CD4-positive, alpha-beta memory T cell (primary cell): ENCODE measurements at places on chromosomes 7 and 10.
A peak's percentile ranks its signal among the peaks of the same experiment; 100 is the strongest.

DNA sequence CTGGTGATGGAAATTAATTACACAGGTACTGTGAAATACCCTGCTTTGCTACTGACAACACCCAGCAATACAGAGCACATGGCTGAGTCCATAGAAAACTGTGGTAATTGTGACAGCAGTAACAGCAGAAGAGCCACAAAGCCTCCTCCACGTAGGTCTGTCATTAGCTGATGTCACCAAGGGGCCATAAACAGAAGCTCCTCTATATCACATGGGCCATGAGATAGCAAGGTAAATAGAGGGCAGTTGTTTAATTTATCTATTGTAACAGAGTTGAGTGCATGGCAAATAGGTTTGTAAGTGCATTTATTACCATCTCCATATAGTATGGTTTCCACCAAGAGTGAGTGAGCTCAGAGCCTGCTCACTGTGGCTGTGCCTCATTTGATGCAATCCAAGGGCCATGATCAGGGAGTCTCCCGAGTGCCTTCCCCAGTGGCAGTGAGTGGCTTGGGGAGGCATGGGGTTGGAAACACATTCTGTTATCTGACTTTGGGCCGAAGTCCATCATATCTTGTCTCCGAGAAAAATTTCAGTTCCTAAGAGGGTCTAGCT lies 281.2 kb downstream of the SKAP2 start:
- no peak overlapping the region for H3K27ac ChIP-seq
- no peak overlapping the region for H3K4me3 ChIP-seq
- no peaks in the 10 kb centered on the region for H3K36me3 ChIP-seq
- H3K27me3 ChIP-seq, result no peaks in the 10 kb centered on the region
- H3K4me1 ChIP-seq, result no peaks in the 10 kb centered on the region
- no peak for DNase-seq

- H3K27me3 ChIP-seq, result no peaks in the 10 kb centered on the region
- no peaks in the 10 kb centered on the region for H3K36me3 ChIP-seq
- H3K27ac ChIP-seq, result no peak overlapping the region
- H3K4me1 ChIP-seq, result no peaks in the 10 kb centered on the region
These were observed 32.0 kb upstream of the FERD3L start for GRCh38 chr7:19177269-19177668.

DNA sequence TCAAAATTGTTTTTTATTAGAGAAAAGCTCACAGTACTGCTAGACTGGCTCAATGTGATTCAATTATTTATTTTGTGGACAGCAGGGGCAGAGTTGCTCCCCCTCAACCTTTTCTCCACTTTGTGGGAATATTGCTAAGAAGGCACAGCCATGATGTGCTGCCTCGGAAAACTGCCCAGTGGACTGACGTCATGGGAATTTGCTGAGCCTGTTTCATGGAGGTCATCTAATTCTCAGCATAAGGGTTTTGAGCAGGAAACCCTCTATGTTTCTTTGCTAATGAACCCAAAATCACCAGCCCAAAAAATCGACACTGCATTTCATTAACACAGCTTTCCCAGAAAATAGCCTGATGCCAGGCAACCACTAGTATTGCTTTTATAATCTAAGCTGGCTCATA lies 228.8 kb upstream of the FAM3C start:
- no peak overlapping the region for H3K27ac ChIP-seq
- H3K27me3 ChIP-seq, result no peaks in the 10 kb centered on the region
- H3K36me3 ChIP-seq, result no peaks in the 10 kb centered on the region
- DNase-seq, result no peak
- H3K4me1 ChIP-seq, result no peaks in the 10 kb centered on the region

DNA sequence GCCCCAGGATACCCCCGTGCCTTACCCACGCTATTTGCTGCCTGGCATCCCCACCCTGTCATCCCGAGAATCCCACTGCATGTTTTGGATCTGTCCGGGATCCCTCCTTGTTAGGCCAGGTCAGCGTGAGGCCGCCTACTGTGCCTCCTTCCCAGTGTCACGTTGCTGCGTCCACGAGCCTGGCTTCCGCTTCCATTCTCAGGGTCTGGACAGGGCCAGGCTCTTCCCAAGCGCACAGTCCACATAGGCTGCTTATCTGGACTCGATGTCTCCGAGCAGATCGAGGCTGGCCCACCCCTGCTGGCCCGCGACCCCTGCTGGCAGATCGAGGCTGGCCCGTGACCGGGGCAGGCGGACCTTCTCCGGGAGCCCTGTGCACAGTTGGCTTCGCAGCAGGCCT lies 27.1 kb downstream of the FOXK1 start:
- DNase-seq, result no peak
- no peak overlapping the region for H3K4me3 ChIP-seq
- H3K4me1 ChIP-seq, result peaks cover 36% of the 10 kb centered on the region
- no peaks in the 10 kb centered on the region for H3K27me3 ChIP-seq
- no peak overlapping the region for H3K27ac ChIP-seq

GRCh38 chr7:75639886-75640190 lies 98.9 kb downstream of the HIP1 start:
- H3K4me1 ChIP-seq, result peaks cover 8% of the 10 kb centered on the region
- H3K27ac ChIP-seq, result no peak overlapping the region
- H3K27me3 ChIP-seq, result no peaks in the 10 kb centered on the region
- H3K4me3 ChIP-seq, result peak overlapping the region; percentile 68
- H3K36me3 ChIP-seq, result no peaks in the 10 kb centered on the region
